ENCODE measurements at places on chromosomes 5 and 9. TPM values are rescaled to one million over a fixed set of nuclear protein-coding genes. Genes with fewer than 3 reads are reported as not detected.

Gene C9orf50
- 0.14 TPM for polyA plus RNA-seq

Gene CCDC192
- polyA plus RNA-seq = not detected

Gene STK32A
- polyA plus RNA-seq = 0.16 TPM

Gene CER1
- polyA plus RNA-seq = not detected

Gene MELK
- polyA plus RNA-seq = 56.1 TPM

Gene LAMC3
- 1.4 TPM for polyA plus RNA-seq

Gene ADAMTS12
- polyA plus RNA-seq = 35.9 TPM

Gene PCDHGC5
- polyA plus RNA-seq = 0.97 TPM

Gene SV2C
- polyA plus RNA-seq = not detected

Gene BAAT
- 0.02 TPM for polyA plus RNA-seq

Gene FCN2
- not detected for polyA plus RNA-seq

Gene TRIM36
- polyA plus RNA-seq = 0.68 TPM

Gene ALDH7A1
- 53.3 TPM for polyA plus RNA-seq

Gene C9
- polyA plus RNA-seq = not detected

Gene ITGA2
- 32.9 TPM for polyA plus RNA-seq

Gene GAPT
- polyA plus RNA-seq = not detected

Gene NTNG2
- polyA plus RNA-seq = 0.26 TPM

Gene TXNDC8
- not detected for polyA plus RNA-seq

Gene ARHGAP26
- 4.1 TPM for polyA plus RNA-seq

All from fibroblast of lung (primary cell).